CD4-positive, CD25-positive, alpha-beta regulatory T cell (primary cell): ENCODE measurements at places on chromosomes 12 and 14.

DNA sequence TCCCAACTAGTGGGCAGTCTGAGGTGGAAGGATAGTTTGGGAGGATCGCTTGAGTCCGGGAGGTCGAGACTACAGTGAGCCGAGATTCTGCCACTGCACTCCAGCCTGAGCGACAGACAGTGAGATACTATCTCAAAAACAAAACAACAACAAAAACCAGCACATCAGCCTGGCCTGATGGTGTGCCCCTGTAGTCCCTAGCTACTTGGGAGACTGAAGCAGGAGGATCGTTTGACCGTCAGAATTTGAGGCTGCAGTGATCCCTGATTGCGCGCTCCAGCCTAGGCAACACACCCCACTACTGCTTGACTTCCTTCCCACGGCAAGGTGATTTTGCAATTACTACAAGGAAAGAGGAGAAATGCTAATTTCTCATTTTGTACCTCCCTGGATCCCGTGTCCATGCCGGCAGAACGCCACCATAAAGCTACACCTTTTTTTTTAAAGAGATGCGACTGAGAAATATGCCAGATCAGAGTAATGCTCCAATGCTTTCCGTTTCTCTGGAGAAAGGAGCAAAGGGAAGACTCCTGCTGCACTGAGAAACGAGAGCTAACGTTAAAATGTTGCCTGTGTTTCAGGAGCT is 672 bp upstream of the SCFD1 start:
- DNase-seq, result peak; percentile 16

DNA sequence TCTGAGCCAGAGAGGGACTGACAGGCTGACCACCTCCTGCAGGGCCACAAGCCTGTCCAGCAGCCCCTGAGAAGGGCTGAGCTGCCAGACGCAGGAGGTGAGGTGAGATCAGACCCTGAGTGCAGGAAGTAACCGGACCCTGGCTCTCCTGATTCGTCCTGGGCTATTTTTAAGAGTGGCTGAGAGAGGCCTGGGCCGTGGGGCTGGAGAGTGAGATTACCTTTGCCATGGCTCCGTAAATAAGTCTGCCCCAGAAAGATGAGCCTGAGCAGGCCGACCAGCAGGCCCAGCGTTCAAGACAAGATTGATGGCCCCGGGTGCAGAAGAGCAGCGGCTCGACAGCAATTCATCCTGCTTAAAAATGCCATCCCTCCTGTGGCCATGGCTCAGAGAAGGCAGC is 54.2 kb downstream of the SPTB start:
- no peak for DNase-seq

GRCh38 chr12:105296116-105297089 is 34.1 kb upstream of the C12orf75 start:
- DNase-seq, result no peak

- DNase-seq, result no peak
These were observed 94.7 kb downstream of the SLC38A1 start for GRCh38 chr12:46174061-46174662.

DNA sequence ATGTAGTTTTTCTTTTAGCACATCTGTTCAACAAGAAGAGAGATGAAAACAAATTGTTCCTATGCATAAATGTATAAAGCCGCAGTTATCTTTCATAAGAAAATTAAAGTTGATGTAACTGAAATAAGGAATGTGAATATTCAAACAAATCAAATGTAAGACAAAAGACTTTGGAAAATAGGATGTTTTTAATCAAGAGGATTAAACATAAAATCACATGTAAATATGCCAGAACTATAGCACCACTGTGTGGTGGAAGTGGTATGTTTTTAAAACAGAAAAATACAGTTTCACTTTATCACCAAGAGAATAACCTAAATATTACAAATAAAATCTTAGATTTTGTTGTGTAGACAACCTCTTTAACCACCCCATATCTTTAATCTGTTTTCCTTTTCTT is 40.4 kb downstream of the CAPS2 start:
- no peak for DNase-seq

GRCh38 chr12:30811966-30812365 is 57.2 kb upstream of the CAPRIN2 start:
- DNase-seq, result no peak

DNA sequence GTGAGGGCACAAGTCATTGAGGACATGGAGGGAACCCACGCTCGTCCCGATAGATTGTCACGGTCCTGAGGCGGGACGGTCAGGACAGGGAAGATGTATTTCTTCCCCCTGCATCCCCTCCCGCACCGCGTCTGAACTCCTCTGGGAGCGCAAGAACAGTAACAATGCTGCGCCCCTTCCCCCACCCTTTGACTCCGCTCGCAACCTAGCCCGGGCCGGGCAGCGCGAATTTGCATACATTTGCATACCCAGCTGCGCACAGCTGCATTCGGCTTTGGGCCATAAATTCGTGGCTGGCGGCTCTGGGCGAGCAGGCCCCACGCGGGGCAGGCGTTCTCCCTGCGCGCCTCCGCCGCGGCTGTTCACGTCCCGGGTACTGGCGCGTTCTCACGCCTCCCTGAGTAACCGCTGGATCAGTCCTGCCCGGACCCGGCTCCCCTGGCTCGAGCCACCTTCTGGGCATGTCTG is 29.0 kb upstream of the SMUG1 start:
- no peak for DNase-seq

- peak; percentile 7 for DNase-seq
These were observed 466.6 kb downstream of the EGLN3 start for GRCh38 chr14:33484264-33484663.
